ENCODE measurements at places on chromosomes 5 and 9.

- no peak for DNase-seq
These were observed 34.0 kb downstream of the CDK5RAP2 start for GRCh38 chr9:120545701-120546550.

- no peak for DNase-seq
These were observed 35.2 kb downstream of the GOLPH3 start for GRCh38 chr5:32138839-32139493.

GRCh38 chr5:96663608-96664007 lies 1.4 kb downstream of the CAST start:
- DNase-seq: no peak

GRCh38 chr9:134158753-134159392 lies 5.5 kb downstream of the RNU6ATAC start:
- DNase-seq: no peak

- DNase-seq: no peak
These were observed 17.3 kb downstream of the QSOX2 start for GRCh38 chr9:136228107-136228875.

DNA sequence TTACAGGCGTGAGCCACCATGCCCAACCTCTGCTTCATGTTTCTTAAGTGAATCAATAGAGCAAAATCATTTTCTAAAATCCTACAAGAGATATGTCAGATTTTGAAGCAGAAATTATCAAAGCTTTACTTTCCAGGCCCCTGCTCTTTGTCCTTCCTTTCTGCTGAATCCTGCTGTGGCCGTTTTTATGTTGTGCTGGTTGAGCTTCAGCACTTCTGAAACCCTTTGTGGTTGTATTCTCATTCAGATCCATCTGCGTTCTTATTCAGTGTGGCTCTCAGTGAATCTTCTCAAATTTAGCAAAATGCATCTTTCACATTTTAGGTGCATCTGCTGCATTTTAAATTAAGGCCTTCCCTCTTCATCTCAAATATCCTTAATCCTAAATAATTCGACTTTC lies 26.0 kb downstream of the JMY start:
- DNase-seq: no peak

- DNase-seq: no peak
These were observed 109.3 kb downstream of the BOD1 start for GRCh38 chr5:173507171-173507570.

DNA sequence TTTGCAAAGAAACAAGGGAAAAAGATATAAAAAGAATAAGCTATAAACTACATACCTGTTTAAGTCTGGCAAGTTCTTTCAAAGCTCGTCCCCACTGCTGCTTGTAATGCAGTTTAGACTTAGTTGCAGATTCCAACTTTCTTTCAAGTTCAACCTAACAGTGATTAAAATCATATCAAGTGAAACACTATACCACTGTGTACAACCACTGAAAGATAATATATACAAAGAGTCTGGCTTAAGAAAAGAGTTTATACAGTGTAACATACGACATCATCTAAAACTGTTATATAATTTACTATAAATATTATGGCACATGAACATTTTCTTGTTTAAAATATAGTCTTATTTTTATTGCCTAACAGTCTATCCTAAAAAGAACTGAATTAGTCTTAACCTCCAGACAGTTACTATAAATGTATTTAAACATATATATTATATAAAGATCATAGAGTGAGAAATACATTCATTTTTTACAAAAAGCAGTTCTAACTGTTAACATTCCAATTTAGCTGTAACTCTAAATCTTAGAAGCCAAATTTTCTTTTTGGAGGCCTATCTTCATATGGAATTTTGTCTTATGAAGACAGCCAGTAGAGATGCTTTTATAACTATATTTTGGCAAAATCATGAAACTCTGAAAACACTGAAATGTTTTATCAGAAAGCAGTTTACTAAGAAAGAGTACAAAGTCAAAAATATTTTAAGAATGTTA lies 58.6 kb downstream of the CEP120 start:
- DNase-seq: no peak

DNA sequence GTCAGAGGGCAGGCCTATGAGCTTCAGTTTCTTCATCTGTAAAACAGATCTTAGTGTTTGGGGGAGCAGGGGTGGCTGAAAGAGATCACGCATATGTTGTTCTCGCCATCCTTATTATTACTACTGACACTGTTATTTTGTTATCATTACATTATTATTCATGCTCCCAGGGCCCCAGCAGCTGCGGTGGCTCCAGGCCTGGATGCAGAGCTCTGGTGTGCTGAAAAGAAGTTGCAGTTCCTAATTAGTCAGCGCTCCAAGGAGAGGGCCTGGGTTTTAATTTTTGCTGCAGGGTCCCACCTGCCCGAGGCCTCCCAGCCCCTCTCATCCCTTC lies 19.5 kb downstream of the CXXC5 start:
- no peak for DNase-seq

GRCh38 chr9:105299190-105299854 lies 54.9 kb downstream of the SLC44A1 start:
- DNase-seq: no peak

- DNase-seq: no peak
These were observed 185.6 kb downstream of the TSSK1B start for GRCh38 chr5:113249206-113249605.

- DNase-seq: no peak
These were observed 43.8 kb upstream of the FCN1 start for GRCh38 chr9:134961331-134962064.

- DNase-seq: no peak
These were observed 691.7 kb upstream of the SEMA6A start for GRCh38 chr5:117266280-117266679.

- no peak for DNase-seq
These were observed 211.1 kb downstream of the NR3C1 start for GRCh38 chr5:143192191-143192900.

GRCh38 chr9:133523106-133523505 lies 1.7 kb downstream of the MYMK start:
- no peak for DNase-seq

- no peak for DNase-seq
These were observed 304.8 kb upstream of the TLE4 start for GRCh38 chr9:79266986-79267385.

GRCh38 chr9:108093773-108094675 lies 604.5 kb upstream of the KLF4 start:
- no peak for DNase-seq

- no peak for DNase-seq
These were observed 757.6 kb downstream of the SEMA5A start for GRCh38 chr5:8788246-8788645.

DNA sequence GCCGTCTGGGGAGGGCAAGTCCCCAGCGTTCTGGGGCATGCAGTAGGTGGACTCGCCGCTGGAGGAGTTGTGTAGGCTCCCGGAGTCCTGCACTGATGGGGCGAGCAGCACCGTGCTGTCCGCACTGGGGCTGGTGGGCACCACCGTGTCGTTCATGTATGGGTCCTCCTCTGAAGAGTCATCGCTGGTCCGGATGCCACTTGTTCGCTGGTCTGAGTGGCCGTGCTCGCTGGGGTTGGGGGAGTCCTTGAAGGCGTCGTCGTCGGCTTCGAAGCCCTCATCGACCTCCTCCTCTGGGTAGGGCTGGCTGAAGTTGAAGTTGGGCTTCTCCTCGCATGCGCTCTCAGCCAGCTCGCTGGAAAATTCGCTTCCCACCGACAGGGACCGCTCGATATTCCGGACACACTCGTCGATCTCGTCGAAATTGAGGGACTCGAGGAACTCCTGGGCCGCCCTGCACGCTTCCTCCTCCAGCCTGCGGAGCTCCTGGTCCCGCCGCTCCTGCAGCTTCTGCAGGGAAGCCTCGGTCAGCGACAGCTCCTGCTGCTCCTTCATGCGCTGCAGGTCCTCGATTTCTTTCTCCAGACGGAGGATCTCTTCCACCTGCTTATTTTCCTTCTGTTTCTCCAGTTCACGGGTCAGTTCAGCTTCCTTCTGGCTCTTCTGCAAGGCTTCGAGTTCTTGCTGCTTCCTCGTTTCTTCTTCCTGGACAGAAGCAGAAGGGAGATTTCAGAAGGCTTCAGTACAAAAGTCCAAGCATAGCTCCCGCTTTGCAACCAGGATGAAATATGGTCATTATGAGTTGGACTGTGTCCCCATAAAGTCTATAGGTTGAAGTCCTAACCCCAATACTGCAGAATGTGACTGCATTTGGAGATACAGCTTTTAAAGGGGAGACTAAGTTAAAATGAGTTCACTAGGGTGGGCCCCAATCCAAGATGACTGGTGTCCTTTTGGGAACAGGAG lies 84.6 kb upstream of the RETREG1 start:
- no peak for DNase-seq

DNA sequence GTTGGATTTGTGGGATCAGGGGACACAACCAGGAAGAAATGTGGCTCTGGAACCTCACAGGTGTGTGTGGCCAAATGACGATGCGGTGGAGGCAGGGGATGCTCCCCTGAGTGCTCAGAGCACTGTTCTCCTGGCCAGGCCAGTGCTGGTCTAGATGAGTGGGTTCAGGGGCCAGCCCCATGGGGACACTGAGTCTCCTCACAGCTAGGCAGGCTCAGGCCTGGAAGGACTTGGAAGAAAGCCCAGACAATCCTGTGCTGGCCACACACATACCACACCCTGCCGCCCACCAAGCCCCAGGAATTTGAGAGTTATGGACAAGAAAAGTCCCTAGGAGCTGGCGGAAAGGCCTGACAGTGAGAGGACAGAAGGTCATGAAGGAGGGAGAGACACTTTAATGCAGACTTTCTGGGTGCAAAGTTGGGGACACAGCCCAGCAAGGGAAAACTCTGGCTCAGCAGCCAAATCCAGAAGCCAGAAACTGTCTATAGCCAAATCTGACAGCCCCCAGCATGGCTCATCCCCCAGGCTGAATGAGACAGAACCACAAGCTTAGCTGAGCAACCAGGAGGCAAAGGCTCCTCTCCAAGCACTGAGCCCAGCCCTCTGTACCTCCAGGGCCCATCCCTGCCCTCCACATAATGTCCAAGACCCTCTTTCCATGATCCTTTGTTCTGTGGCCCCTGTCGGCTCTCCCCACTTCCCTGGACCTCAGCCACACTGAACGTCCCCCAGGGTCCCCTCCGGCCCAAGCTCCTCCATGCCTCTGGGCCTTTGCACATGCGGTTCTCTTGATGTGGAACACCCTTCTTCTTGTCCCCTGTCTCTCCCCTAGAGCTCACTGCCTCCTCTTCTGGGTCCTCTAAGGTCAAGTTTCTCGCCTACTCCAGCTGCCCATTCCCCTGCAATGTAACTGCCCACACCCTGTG lies 22.4 kb downstream of the LHX6 start:
- DNase-seq: no peak

- DNase-seq: no peak
These were observed 1043.2 kb downstream of the CDH18 start for GRCh38 chr5:18944771-18945170.

DNA sequence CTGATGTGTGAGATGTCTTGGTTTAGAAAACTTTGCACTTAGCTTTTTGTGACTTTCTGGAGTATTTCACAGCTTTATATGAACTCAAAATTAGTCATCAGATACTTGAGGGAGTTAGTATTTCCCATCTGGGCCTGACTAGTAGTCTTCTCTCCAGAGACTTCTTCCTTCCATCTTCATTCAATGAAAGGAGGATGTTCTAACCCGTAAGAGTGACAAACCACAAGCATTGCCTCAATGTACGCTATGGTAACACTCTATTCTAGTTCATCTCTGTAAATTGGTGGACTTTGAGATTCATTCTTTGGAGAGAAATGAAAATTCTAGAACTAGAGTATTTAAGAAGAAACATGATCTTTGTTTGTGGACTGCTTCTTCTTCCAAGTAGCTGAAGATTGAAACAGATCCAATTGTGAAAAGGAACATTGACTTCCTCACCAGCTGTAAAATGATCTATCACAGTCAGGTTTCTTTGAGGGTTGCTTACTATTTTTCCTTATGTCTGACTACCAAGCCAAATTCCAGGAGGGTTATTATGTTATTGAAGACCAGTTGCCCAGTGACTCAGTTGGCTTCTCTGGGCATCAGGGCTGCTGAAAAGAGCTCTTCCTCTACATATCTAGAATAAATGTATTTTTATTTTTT lies 157.6 kb downstream of the SLC12A2 start:
- no peak for DNase-seq

DNA sequence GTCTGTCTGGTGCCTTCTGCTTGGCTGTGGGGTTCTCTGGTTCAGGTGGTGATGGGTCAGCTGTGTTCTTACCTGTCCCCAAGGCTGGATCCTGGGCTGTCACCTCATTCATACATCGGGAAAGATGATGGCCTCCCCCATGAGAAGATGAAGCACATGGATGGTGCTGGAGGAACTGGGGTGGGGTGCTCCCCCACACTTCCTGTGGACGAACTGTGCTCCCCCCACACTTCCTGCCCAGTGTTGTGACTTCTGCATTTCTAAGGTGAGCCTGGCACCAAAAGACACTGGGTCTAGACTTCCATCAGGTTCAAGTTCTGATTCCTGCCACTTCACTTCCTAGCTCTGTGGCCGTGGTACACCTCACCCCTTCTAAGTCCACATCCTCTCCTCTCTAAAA lies 4.3 kb upstream of the SURF6 start:
- no peak for DNase-seq

GRCh38 chr5:92969191-92969780 lies 611.7 kb downstream of the NR2F1-AS1 start:
- no peak for DNase-seq

DNA sequence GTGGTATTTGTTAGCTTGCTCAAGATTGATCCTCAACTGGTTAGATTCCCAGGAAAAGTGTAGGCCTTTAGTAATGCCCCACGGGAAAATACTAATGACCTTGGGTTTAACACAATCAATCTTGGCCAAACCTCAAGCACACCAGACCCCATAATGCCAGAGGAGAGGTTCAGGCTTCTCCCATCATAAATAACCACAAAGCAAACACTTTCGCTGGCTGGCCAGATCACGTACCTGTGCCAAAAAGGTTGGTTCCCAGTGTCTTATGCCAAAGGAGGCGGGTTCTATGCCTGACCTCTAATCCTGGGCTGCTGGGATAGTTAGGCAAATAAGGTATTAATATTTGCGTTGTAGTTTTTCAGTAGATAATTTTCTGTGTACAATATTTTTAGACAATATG lies 379.2 kb upstream of the CDH18 start:
- DNase-seq: no peak

GRCh38 chr9:123406016-123406415 lies 50.0 kb downstream of the CRB2 start:
- no peak for DNase-seq

DNA sequence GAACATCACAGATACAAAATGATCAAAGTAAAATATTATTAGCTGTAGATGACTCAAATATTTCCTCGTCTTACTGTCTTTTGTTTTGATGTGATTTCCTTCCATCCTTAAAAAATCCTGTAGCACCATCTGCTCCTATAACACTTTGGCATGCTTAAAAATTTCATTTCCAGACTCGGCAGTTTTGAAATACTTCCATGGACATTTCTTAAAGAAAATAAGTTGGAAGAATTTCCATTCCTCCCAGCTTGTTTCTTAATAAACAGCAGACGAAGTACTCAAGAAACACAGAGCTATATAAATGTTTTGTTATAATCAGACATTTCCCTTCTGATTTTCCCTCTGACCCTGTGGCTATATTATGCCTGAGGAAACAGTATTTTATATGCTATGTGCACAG lies 41.2 kb upstream of the SVEP1 start:
- no peak for DNase-seq

GRCh38 chr9:76943054-76943453 lies 37.1 kb upstream of the PRUNE2 start:
- no peak for DNase-seq

GRCh38 chr5:167814828-167815227 lies 476.6 kb upstream of the WWC1 start:
- no peak for DNase-seq

GRCh38 chr9:135840107-135840506 lies 67.2 kb downstream of the CAMSAP1 start:
- no peak for DNase-seq

- no peak for DNase-seq
These were observed 109.1 kb downstream of the DOCK2 start for GRCh38 chr5:169746147-169746694.
